ENCODE measurements at places on chromosomes 3 and 15. TPM values are rescaled to one million over a fixed set of nuclear protein-coding genes. Genes with fewer than 3 reads are reported as not detected.

DNA sequence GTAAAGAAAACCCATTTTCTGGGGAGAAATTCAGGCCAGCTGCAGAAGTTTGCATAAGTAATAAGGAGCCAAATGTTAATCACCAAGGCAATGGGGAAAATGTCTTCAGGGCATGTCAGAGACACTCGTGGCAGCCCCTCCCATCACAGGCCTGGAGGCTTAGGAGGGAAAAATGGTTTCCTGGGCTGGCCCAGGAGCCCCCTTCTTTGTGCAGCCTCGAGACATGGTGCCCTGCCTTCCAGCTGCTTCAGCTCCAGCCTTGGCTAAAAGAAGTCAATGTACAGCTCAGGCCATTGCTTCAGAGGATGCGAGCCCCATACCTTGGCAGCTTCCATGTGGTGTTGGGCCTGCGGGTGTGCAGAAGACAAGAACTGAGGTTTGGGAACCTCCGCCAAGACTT, 20.6 kb upstream of the TRIM59 start:
- DNase-seq = no peak

GRCh38 chr15:87207251-87207650, 1049.3 kb downstream of the NTRK3 start:
- DNase-seq = no peak

DNA sequence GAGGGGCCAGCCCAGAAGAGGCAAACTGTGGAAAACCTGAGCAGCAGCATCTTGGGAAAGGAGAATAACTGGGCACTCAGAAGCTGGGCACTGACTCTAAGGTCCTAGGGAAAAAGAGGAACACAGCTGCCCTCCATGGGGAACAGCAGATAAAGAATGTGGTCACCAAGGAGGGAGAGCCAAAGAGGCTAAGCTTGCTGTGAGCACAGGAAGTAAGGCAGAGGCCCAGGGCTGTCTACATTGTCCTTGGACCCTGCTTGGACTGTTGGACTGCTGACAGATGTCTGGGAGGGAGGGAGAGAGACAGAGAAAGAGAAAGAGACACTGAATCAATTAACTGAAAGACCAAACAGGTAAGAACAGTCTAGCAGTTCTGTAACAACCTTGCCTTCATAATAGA, 4.5 kb upstream of the MNS1 start:
- no peak for DNase-seq

DNA sequence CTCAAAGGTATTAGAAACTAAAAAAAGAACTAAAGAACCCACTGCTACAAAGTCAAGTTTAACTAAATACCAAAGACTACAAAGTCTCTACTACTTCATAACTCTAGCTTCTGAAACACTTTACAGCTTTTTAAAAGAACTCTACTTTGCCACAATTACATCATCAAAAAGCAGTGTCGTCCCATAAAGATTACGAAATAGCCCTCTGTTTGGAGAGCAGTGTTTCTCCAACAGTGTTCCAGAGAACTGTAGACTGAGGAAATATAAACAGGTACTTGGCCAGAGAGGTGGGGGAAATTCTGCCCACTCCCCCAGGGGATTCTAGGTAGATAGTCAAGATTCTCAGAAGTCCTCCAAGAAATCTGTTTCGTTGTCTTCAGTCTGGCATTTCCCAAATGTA, 225.6 kb downstream of the PDZRN3 start:
- no peak for DNase-seq

GRCh38 chr15:67843092-67843501, 3.3 kb upstream of the RNU6-1 start:
- DNase-seq = no peak

DNA sequence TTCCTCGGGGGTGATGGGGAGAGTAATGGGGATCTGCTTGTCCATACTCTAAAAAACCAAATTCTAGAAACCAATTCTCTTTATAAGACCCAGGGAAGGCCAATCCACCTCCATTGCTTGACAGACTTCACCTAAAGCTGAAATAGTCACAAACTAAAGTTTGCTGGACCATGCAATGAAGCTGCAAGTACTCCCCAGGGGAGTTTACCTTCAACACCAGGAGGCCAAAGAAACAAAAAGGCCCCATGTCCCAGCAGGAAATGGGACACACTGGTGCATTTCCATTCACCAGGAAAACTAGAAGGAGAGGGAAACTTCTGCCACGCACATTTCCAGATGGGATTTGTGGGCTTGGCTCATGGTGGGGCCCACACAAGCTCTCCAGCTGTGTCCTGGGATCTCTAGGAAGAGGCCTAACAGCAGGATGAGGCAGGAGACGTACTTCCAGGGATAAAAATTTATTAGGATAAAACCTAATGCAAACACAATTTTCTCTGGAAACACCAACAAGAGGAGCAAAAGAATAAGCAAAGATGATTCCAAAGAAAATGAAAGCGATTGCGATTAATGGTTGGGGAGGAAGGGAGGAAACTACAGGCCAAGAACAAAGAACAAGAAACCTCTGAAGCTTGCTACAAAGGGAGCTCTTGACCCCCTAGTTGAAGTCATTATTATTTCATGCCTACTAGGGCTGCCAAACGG, 238.0 kb upstream of the LRTM1 start:
- DNase-seq = no peak

DNA sequence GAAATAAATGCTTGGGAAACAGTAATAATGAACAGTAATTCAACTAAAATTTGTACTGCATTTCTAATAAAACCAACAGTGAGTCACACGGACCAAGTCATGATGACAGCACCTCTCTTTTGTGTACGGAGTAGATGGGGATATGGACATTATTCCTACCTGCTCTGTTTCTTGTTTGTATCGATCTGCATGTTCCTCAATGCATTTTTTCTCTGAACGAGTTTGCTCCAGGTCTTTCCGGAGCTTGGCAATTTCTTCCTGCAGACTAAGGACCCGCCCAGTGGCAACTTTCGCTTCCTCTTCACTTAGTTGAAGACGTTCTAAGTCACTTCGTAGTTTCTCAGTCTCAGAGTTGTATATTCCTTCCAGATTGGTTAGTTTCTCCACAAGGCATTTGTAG, 74.4 kb upstream of the MYO5C start:
- DNase-seq = no peak

Gene IQCH
- total RNA-seq = 0.85 TPM

GRCh38 chr15:45543051-45543450, 20.5 kb upstream of the SLC30A4 start:
- DNase-seq = no peak

- DNase-seq = no peak
These were observed 674.1 kb downstream of the MECOM start for GRCh38 chr3:168989396-168989795.

DNA sequence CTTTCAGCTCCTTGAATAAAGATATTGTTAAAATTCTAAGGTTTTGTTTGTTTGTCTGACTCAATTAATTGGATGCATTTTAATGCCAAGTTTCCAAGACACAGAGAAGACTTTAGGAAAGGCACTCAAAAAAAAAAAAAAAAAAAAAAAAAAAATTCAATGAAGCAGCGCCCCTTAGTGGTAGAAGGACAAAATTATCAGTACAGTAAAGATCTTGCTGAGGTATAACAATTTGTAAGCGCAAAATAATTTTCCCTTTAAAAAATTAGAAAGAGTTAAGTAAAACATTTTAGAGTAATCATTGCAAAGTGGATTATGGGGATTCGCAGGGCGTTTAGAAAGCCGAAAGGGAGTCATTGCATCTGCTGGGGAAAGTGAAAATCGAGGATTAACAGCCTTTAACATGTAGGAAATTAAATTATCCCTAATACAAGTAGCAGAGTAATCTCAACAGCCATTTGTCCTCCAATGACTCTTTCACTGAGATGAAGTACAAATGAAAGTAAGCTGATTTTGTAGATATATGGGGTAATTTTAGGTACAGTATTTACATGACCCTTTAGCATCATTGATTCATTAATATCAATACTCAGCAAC, 5.8 kb upstream of the DIS3L start:
- no peak for DNase-seq

DNA sequence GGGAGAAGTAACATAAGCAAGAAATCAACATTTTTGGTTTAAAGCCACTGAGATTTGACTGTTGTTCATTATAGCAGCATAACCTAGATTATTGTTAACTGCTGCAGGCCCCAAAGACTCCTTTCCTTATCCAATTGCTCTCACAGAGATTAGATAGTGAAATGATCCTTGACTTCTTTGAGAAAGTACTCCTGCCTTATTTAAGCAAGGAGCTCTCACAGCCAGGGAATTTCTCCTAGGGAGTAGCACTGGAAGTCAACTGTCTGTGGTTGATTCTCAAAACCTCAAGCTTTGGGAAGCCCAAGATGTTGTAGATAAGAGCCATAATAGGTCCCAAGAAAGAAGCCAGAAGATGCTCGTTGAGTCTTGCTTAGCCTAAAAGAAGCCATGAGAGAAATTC, 151.8 kb upstream of the TSC22D2 start:
- no peak for DNase-seq

Gene C3orf33
- total RNA-seq = 2.4 TPM

- no peak for DNase-seq
These were observed 4.6 kb upstream of the CIDEC start for GRCh38 chr3:9884555-9885165.

Gene IGDCC3
- total RNA-seq = not detected

GRCh38 chr15:86743283-86743903, 663.7 kb downstream of the AGBL1 start:
- peak; percentile 41 for DNase-seq

DNA sequence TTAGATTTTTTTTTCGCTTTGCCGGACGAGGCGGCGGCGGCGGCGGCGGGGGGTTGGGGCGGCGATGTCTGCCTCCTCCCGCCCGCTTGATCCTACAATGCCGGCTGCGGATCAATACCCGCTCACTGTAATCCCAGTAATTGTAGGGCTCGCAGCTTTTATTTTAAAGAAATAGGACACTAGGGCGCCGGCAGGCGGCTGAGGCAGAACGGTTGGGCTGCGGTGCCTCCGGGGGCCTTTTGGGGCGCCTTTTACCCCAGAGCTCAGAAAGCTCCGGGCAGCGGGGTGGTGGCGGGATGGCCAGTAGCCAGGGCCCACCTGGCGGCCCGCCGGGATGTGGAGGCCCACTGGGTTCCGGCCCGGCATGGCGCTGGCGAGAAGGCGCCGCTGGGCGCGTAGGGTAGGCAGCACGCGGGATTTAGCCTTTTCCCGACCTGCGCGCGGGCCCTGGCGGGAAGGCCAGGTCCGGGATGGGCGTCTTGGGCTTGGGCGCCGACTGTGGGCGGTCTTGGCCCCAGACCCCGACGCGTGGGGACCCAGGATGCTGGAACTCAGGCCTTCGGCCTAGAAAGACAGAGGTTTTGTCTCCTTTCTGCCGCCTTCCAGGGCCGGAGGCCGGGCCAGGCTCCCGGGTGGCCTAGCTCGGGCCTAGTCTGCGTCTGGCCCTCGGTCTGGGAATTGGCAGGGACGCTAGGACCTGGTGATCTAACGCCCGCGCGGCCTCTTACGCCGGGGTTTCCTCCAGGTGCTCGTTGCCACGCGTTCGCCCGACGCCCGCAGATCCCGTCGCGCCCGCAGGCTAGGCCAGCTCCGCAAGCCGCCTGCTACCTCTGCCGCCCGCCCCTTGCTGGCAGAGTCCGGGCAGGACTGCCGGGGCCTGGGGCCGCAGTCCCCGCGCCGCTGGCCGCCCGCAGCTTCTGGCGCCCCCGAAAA, 15.5 kb upstream of the ONECUT1 start:
- DNase-seq = no peak

GRCh38 chr3:9316881-9317361, 45.9 kb upstream of the THUMPD3 start:
- no peak for DNase-seq

Gene SAMMSON
- not detected for total RNA-seq

DNA sequence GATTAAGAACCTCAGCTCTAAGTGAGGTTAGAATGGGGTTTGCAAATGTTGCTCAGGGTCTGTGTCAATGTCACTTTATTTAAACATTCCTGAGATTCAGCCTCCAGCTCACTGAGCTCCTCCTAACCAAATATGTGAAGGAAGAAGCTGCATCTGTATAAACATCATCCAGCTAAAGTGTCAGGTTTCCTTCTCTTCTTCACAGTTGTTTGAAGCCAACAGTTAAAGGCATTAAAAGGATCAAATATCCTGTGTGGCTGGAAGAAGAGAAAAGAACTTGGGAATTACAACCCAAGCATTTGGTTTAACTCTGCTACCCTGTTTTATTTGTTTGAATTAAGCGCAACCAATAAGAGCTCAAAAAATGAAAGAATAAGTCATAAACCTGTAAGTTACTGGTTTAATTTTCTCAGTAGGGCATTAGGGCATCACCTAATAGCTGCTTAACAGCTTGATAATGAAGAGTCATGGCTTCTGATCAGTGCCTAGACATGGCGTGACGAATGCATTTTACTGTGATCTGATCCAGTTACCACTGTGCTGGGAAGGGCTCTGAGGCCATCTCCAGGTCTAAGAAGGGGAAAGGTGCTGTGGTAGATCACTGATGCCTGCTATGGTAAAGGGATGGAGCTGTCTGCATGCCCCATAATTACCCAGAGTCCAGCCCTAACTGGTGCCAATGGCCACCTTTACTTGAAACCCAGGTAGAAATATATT, 165.7 kb upstream of the TSC22D2 start:
- DNase-seq = no peak
